ENCODE measurements at places on chromosomes 7 and 10. TPM values are rescaled to one million over a fixed set of nuclear protein-coding genes. Genes with fewer than 3 reads are reported as not detected.

- no peak for DNase-seq
Observed at GRCh38 chr7:22639396-22639795, 87.6 kb upstream of the IL6 start.

GRCh38 chr7:40808378-40808942, 673.7 kb downstream of the SUGCT start:
- no peak for DNase-seq

DNA sequence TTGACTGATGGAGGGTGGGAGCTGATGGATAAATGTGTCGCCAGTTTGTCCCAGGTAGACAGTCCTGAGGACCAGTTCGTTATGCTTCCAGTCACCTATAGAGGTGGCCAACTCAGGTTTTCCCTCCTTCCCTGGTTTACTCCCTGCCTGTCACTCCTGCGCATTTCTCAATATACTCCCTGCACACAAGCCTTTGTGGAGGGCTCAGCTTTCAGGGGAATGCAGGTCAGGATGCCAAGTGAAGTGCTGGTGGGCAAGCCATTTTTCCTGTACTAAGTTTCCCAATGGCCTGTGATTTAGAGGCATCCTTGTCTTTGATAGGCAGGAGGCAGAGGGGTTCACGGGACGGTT, 473.5 kb upstream of the ZMIZ1 start:
- no peak for DNase-seq

DNA sequence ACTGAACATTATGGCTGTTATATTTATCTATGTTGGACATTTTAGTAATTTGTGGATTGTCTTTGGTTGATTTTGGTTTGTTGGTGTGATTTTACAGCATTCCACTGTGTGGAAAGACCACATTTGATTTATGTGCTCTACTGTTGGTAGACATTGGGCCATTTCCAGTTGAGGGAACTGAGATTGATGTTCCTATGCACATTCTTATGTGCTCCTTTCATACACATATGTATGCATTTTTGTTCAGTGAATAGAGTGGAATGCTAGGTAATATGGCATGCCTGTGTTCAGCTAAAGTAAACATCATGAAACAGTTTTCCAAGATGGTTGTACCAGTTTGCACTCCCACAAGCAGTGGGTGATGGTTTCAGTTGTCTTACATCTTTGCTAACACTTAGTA, 15.1 kb downstream of the CACNB2 start:
- DNase-seq, result no peak

The SLC18A3 gene
- 0.47 TPM for total RNA-seq

The PLCE1 gene
- 28.8 TPM for total RNA-seq

The LIPN gene
- not detected for total RNA-seq

The ADIRF gene
- 401 TPM for total RNA-seq
